ENCODE measurements at places on chromosomes 6 and 20.

GRCh38 chr20:16518784-16519084 lies 54.5 kb downstream of the KIF16B start:
- DNase-seq: no peak

DNA sequence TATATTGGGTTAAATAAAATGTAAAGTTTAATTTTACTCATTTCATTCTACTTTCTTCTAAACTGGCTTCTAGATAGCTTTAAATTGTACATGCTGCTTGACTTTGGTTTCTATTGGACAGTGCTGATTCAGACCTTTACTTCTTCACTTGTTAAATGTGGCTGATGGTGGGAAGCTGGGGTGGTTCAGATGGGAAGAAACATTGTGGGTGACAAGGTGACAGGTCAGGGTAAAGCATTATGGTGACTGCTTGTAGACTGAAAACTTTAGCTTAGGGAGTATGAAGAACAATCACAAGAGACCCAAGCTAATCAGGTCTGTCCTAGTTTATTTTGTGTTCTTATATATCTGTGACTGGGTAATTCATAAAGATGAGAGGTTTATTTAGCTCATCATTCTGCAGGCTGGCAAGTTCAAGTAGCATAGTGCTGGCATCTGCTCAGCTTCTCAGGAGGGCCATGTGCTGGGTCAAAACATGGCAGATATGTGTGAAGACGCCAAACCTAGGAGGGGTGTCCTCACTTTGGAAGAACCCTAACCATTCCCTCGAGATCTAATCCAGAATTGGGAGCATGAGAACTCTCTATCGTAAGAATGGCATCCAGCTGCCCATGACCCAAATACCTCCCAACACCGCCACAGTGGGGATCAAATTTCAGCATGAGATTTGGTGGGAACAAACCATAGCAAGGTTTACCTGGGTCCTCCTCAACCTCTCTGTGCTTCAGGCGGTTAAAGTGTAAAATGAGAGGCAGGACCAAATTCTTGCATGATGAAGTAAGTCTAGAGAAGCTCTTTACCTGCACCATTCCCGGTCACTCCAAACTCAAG lies 102.8 kb downstream of the FYN start:
- no peak for DNase-seq

- no peak for DNase-seq
Observed at GRCh38 chr6:43990627-43991619, 136.3 kb downstream of the MRPL14 start.

GRCh38 chr6:107845777-107846176 lies 21.7 kb upstream of the SCML4 start:
- DNase-seq: no peak

DNA sequence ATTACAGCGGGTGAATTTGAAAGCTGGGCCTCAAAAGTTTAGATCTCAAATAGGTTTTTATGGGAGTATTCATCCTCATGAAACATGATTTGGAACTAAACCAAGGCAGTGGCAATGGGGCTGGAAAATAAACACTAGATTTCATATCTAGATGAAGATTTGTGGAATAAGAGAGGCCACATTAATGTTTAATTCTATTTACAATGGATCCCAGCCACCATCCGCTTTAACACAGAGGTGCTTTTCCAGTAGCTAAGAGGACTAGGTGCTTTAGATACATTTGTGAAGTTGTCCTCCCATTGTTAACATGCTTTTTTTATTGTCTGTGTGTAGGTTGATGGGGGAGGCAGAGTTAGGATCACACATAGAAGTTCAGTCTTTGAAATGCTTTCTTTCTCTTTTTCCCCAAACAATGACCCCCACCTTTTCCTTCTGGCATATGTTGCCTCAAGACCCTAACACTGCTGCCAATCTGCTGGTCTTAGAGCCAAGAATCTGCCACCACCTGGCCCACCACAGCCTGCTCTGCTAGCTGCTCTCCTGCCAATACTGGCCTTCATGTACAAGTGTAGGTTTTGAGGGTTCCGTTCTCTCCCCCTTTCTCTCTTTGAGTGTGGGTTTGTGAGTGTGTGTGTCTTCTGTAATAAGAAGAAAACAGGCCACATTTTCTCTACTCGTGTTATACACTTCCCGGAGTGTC lies 27.8 kb upstream of the GFRAL start:
- DNase-seq: no peak

DNA sequence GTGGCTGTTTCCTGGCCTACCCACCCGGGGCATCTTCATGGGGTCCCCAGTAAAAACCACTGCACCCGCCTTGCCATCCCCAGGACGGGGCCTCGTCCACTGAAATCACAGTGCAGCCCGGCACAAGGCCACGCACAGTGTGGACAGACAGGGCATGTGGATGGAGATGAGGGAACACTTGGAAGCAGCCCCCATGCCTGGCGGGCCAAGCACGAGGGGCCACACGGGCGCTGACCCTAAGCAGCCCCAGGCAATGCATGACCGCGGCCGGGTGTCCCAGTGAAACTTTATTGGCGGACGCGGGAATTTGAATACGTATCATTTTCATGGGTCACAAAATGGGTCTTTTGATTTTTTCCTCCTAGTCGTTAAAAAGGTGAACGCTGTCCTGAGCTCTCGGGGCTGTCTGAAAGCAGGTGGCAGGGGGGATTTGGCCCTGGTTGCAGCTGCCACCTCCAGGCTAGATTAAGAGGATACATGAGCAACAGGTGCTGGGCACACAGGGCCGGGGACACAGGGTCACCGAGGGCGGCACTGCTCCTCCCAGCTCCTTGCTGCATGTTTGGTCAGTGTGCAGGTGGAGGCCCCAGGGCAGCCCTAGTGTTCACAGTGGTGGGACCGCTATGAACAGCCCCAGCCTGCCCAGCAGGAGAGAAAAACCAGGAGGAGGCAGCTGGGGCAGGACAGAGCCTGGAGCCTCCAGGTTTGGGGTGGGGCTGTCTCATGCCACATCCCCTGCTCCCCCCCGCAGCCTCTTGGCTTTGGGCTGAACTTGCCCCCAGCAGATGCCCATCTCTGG lies 74.9 kb upstream of the SLCO4A1 start:
- no peak for DNase-seq

- peak; percentile 83 for DNase-seq
Observed at GRCh38 chr6:151325075-151326050, 66.0 kb downstream of the ZBTB2 start.

DNA sequence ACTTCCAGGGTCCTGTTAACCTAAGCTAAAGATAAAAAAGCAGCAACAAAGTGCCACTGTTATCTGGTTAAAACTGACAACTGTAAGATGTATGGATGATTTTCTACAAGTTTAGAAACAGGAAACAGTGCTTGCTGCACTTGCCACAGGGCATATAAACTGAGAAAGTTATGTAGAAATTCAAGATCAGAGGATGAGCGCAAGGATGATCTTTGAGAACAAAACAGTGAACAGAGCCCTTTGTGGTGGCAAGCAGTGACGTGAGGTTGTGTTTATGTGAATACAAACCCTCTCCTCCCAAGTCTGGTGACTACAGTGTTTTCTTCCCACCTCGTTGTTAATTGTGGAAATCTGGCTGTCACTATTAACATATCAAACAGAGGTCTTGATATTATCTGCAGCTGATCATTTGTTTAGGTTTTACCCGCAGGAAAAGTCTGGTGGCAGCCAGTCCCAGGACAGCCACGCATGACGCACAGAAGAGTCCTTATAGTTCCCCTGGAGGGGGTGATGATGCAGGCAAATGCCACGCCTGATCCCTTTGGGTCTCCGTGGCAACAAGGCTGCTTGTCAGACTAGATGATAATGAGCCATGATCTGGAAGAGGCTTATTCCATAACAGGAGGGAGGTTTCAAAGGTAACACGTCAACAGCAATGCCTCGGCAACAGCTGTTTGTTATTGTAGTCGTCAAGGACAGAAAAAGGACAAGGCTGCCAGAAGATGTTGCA lies 43.1 kb upstream of the TNFAIP3 start:
- no peak for DNase-seq

DNA sequence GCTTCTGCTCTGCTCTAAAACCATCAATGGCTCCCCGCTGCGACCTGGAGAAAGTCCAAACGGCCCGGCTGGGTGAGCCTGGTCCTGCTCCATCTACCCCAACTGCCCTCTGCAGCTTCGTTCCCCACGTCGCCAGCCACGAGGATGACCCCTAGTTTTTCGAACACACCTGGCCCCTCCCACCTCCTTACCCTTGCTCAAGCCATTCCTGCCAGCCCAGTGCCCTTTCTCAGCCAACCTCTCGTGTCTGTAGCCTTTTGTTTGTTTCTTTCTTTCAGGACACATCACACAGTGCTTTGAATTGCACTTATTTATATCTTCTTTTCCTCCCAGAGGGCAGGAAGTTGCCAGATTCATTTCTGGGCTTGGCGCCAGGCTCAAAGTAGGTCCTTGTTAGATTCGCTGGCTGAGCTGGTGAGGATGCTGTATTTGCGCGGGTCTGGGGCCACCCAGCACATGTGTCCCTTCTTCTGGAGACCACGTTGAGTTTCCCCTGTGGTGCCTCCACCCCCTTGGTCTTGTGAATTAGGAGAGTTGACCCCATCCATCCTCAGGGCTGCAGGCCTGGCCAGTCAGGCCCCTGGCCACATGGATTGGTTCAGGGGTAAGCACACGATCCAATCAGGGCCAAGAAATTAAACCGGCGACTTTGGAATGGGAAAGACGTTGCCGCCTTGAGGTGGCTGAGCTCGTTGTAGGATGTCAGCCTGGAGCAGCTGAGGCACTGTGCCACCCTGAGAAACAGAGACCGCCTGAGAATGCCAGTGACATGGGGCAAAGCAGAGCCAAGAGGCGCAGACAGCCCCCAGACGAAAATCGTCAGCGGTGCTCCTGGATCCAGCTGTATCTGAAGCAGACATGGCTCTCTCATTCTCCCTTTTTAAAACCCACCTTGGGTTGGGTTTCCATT lies 156.0 kb downstream of the CEBPB start:
- DNase-seq: no peak

GRCh38 chr20:50188879-50189680 lies 1.6 kb upstream of the CEBPB start:
- DNase-seq: no peak

DNA sequence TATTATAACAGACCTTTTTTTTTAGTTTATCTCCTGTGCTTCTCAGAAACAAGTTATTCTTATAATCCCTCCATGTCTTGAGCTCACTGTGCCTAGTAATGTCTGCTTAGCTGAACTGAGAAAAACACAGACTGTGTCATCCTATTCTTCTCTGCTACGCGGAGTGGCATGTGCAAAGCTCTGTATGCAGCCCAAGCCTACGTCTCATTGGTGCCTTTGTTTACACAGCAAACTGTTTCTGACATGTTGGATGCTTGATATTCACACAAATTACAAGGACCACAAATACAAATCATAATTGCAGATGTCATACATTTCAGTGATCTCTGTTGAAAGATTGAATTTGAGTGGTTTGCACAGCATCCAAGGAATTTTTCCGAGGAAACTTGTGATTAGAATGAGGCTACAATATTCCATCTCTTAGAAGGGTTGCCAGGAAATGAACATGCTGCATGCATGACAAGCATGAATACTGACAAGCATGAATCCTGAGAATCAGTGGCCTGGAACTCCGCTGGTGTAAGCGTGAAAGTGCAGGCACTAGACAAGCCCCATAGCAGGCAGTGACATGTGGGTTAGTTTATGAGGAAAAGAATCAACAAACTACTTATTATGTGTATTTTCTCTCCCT lies 128.4 kb upstream of the SGK1 start:
- no peak for DNase-seq

DNA sequence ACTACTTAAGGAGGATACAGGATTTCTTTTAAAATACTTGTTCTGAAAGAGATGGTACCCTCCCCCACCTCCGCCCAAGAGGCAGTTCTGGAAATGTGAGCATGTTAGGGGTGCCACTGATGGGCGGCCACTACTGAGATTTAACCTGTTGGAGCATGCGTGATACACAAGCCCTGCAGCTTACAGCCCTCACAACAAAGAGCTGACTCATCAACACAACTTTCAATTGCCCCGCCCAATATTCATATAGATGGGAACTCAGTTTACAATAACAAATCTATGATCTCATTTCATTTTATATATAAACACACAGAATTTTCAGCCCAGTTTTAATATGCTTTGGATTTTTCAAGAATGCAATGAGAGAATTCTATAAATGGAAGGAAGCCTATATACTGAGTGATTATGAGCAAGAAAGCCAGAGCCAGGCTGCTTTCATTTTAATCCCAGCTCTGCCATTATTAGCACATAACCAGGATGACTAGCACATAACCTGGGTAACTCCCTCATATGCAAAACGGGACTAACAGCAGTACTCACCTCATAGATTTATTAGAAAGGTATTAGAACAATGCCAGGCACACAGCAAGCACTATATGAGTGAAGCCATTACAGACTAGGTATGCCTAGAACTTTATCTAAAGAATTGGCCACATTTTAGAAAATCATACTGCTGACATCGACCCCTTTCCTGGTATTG lies 45.6 kb upstream of the IPCEF1 start:
- no peak for DNase-seq

GRCh38 chr6:52611833-52612232 lies 35.0 kb upstream of the TRAM2 start:
- DNase-seq: no peak

GRCh38 chr20:21554376-21554890 lies 40.6 kb upstream of the NKX2-2 start:
- no peak for DNase-seq

DNA sequence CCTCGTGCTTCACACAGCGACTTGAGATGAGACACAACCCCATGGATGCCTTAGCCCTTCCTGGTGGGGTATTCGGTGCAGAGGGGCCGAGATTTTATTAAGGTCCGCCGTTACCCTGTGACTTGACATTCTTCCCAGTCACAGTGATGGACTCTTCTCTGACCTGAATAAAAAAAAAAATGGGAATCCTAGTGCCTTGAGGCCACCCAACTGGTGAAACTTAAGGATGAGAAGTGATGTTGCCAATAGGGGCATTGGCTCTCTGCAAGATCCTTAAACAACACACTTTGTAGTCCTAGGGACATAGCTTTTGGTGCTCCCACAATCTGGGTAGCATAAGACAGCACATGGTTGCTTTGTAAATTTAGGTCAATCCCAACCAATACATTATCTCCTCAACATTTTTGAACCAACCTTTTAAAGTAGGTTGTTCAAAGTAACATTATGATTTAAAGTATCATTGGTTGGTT lies 814 bp upstream of the ADNP start:
- DNase-seq: peak; percentile 61

DNA sequence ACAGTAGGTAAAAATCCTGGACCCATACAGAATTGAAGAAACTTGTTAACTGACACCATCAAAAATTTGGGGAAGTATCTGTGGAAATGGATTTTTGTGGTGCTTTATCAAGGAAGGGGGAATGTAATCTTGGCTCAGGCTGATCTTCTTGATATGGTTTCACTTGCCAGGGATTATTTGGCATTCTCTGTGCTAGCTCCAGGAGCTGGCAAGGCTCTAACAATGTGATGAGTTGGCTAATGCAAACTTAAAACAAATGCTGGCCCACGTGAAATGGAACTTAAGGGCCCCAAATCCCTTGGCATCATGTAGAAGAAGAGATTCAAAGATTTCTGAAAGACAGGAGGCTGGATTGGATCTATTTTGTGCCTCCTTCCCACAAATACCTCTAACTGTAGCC lies 13.1 kb downstream of the KCNS1 start:
- DNase-seq: no peak

- peak; percentile 83 for DNase-seq
Observed at GRCh38 chr20:47205577-47206123, 150.8 kb downstream of the ZMYND8 start.
